ENCODE measurements at places on chromosomes 12 and 14.

GRCh38 chr12:46523863-46524770 is 151.5 kb upstream of the SLC38A2 start:
- peak; percentile 38 for DNase-seq

DNA sequence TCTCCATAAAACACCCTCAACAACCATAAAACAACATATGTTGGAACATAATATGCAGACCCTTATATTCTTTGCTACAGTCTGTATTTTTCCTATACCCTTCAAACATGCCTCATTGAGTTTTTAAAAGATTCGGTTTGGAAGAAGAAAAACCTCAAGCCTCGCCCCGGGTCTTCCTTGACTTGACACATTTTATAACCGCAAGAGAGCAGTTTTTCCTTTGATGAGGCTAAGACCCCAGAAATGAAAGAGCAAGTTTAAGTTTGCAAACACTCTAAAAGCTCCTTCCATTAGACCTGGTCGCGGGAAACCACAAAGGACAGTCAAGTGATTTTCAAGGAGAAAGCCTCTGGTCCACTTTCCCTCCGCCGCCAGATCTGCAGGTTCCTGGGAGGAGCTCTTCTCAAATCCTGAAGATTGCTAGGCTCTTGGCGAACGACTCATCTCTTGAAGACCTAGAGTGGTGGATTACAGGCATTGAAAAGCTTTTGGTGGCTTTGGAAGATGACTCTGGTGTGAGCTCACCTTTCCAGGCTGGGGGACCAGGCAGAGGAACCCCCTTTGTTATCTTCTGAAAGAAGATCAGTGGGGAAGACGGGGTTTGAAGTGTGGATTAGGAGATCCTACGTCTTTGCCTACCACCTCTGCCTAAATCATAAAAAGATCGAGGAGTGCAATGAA is at the start of gene ASCL4:
Gene ASCL4, plus strand, starts transcription at position 356 of the 681 bp plus-strand sequence. CDS start 515 bp downstream, outside the sequence.
- no peak for DNase-seq

DNA sequence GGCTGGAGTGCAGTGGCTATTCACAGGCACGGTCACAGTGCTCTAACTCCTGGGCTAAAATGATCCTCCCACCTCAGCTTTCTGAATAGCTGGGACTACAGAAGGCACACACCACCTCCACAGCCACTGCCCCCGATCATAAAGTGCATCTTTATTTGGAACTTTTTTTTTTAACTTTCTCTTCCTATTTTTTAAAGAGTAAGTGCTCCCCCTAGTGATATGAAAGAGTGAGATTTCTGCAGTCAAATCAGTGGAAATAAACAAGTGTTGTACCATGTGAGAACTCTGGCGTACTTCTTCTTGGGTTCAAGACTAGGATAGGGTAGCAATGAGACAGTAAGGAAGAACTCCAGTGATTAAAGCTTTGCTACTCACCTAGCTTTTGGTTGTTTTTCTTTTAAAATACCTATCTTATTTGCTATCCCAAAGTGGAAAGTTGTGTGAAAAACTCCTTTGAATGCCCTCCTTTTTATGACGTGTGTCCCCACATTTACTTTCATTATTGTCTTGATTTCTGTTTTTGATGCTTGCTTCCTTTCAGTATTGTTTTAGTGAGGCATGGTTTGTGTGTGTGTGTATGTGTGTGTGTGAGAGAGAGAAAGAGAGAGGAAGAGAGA is 6.6 kb downstream of the PPP4R4 start:
- DNase-seq, result no peak

DNA sequence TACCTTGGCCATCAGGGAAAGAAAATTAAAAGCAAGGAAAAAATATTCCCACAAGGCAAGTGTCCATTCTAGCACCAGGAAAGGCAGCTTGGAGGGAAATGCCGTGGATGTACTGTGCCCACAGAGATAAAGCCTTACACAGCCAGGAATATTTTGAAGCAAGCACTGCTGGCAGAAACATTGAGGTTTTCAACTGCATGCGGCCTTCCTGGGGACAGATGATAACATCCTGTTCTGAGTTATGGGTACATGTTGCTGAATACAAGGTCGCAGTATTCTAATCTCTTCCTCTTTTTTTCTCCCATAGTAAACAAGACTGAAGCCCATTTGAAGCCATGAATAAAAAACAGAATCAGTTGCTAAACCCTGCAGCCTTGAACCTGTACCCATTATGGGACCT is 197.1 kb downstream of the BTG1 start:
- DNase-seq, result no peak

GRCh38 chr14:74840603-74841030 is 35.3 kb downstream of the PROX2 start:
- DNase-seq, result no peak

GRCh38 chr12:76784600-76785051 is 20.7 kb downstream of the ZDHHC17 start:
- DNase-seq, result no peak

DNA sequence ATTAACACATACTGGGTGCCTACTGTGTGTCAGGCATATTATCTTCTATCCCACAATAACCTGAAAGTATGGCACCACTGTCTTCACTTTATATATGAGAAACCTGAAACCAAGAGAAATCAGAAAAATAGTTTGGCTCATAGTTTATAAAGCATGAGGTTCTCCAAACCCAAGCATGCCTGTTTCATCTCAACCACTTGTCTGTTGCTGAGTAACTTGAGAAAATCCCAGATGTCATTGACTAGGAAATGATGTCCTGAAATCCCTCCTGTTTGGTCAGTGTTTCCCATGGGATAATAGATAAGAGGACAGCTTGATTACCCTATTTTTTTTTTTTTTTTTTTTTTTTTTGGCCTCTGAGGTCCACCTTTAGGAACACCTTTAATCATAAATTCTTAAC is 2.6 kb upstream of the IFNG-AS1 start:
- DNase-seq, result no peak

- DNase-seq, result no peak
Measured at GRCh38 chr14:89667983-89668382, 250.9 kb upstream of the FOXN3 start.

GRCh38 chr12:3542911-3543310 is 51.9 kb downstream of the PRMT8 start:
- DNase-seq, result no peak

- DNase-seq, result no peak
Measured at GRCh38 chr14:95286645-95287044, 33.1 kb downstream of the CLMN start.

GRCh38 chr14:84071061-84071460 is 1458.9 kb upstream of the FLRT2 start:
- DNase-seq, result no peak

DNA sequence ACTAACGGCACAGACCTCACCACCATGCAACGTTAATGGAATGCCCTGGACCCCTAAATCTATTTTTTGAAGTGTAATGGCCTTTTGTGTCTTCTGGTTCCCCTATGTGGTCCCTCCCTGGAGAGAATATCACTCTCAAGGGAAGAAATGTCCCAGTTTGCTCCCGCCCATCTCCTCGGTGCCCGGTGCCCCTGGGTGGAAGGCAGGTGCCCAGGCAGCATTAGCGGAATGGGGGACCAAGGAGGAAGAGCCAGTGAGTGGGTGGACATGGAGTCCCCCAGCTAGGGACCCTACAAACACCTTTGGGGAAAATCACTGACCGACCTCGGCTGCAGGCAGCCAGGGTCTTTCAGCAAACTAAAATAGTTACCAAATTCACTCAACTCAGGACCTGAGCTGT is 212.1 kb upstream of the RTL1 start:
- DNase-seq, result no peak

DNA sequence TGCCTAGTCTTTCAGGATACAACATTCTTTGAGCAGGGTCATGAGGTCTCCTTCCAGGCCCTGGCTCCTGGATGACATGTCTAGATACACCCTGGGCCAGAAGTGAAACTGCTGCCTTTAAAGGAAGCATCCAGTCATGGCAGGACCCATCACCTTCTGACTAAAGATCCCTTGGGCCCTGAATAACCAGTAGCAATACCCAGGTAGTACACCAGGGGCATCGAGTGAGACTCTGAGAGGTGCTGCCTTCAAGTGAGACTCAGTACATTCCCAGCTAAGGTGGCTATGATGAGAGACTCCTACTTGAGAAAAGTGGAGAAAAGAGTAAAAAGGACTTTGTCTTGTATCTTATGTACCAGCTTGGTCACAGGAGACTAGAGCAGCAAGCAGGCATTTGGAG is 23.5 kb downstream of the OR6C68 start:
- no peak for DNase-seq

GRCh38 chr12:13530966-13531365 is 334.4 kb downstream of the EMP1 start:
- DNase-seq, result no peak

GRCh38 chr12:58961906-58962305 is 41.6 kb upstream of the LRIG3 start:
- DNase-seq, result no peak

DNA sequence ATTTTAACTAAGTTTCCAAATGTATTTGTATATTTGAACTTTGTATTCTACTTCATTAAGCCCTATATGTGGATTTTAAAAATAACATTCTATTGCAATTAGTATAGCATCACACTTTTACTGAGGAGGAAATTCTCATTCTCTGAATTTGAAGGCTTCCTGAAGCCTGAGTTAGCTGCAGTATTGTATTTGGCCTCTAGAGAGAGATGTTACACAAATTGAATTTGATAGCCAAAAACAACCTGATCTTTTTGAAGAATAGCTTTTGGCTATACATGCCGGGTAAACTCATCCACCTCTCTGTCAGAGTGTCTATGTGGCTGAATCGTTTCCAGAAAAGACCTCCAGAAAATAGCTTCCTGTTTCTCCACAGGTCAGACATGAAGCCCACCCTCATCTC is 316.5 kb upstream of the OR4E1 start:
- no peak for DNase-seq

DNA sequence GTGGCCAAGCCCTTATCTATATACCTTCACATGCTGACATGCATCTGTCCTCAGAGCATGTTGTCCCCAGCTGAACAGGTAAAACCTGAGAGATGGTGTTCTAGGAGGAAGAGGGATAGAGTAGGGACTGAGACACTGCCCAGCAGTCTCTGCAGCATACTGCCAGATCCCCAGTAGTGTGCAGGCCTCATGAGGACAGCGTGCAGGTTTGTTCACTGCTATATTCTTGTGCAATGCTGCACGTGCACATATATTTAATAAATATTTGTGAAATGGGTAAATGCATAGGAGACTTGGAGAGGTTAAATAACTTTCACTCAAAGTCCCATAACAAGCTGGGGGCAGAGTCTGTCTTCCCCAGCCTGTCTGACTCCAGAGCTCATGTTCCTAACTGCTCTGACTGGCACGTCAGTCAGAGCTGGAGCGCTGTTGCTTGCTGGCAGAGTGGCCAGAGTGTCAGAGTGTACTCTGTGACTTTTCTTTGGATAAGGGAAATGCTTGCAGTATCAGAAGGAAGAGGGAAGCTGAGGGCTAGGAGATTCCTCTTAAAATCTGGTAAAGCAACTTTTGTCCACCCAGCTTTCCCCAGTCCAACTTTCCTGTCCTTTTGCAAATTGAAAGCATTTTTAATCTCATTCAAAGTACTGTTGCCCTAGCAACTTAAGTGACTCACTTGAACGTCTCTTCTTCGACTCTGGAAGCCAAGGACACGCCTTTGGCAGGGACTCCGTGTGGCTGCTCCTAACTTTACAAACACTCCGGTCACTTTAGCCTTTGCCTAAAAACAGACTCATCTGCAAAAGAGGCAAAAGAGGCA is 14.9 kb upstream of the POLR3B start:
- no peak for DNase-seq

DNA sequence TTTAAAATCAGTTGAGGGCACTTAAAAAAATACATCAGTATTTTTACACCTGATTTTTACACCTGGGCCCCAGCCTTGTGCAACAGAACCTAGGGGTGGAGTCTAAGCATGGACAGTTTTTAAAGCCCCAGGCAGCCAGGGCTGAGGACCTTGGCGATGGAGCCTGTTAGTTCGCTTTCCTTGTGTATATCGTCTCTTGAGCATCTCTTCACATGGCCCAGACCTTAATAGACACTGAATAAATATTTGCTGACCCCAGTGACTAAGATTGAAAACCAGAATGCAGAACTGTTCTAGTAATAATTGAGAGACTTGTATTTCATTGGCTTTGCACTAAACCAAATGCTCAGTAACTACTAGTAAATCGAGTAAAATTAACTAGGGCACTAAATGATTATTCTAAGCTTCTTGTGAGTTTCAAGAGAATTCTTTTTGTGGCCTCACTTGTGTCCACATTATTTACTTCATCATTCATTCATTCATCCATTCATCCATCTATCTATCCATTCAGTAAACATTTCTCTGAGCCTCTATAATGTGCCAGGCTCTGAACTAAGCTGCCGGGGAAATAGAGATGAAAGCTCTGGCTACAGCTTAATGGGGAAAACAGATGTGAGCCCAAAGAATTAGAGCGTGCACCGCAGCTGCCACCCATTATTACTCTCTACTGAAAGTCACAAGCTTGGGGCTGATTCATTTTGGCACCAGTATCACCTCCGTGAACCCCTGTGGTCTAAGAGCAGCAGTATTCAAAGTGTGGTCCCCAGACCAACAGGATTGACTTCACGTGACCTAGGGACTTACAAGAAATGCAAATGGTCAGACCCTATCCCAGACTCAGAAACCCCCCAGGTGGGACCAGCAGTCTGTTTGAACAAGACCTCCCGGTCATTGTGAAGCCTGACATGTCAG is 30.7 kb upstream of the BCL7A start:
- DNase-seq, result no peak

GRCh38 chr12:128611736-128612135 is 212.0 kb downstream of the SLC15A4 start:
- DNase-seq, result no peak

DNA sequence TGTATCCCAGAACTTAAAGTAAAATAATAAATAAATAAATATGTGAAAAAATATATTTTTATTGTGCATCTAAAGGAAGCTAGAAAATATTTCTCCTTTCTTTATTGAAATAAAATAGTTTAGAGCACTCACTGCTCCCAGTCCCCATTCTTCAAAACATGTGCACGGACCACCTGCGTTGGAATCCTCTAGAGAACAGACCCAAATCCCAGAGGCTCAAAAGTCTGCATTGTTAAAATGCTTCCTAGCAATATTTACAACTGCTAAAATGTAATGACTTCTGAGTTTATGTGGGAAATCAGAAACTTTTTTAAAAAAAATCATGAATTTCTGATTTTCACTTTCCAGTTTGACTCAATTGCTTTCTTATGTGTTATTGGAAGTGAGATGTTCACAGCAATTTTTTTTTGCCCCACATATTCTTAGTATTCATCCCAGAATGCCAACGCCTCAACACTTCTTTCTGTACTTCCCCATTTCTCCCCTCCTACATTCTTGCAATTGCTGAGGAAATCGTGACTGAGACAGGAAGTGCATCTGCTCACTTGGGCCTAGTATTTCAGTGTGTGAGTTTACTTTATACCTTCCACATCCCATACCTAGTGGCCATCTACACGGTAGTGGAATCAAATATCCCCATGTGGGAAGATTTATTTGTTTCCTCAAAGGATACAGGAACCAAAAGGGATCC is 116.0 kb upstream of the FLRT2 start:
- DNase-seq, result no peak

Measured in activated naive CD4-positive, alpha-beta T cell treated with anti-CD3 and anti-CD28 coated beads, Interleukin-2, amount 50 U/mL, for 16 hours (primary cell).